Activated CD8-positive, alpha-beta memory T cell treated with anti-CD3 and anti-CD28 coated beads for 4 hours (primary cell): ENCODE measurements at places on chromosomes 6 and 20.

- no peak for DNase-seq
Observed at GRCh38 chr20:37524859-37525708, 2.6 kb downstream of the BLCAP start.

DNA sequence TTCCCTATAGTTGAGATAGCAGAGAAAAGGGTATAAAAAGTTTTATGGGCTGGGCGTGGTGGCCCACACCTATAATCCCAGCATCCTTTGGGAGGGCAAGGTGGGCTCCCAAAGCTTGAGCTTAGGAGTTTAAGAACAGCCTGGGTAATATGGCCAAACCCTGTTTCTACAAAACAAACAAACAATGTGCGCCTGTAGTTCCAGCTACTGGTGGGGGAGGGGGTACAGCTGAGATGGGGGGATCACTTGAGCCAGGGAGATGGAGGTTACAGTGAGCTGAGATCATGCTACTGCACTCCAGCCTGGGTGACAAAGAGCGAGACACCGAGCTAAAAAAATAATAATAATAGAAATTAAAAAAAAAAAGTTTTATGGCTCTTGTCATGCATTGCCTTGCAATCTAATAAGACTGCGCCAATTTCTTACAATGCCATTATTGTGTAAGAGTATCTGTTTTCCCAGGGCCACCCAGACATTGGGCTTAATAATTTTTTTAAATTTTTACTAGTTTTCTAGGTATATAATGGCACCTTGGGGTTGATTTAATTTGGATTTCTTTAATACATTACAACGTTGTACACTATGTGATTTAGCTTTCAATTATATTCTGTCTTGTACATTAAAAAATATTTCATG, 3.9 kb downstream of the ACSS2 start:
- no peak for DNase-seq

GRCh38 chr6:83514866-83515466, 2.6 kb downstream of the PRSS35 start:
- DNase-seq, result no peak

GRCh38 chr6:92682516-92683398, 736.6 kb downstream of the EPHA7 start:
- DNase-seq, result no peak

- no peak for DNase-seq
Observed at GRCh38 chr20:45014671-45015415, 48.5 kb downstream of the STK4 start.

- DNase-seq, result no peak
Observed at GRCh38 chr20:56587307-56588041, 41.6 kb upstream of the TFAP2C start.

DNA sequence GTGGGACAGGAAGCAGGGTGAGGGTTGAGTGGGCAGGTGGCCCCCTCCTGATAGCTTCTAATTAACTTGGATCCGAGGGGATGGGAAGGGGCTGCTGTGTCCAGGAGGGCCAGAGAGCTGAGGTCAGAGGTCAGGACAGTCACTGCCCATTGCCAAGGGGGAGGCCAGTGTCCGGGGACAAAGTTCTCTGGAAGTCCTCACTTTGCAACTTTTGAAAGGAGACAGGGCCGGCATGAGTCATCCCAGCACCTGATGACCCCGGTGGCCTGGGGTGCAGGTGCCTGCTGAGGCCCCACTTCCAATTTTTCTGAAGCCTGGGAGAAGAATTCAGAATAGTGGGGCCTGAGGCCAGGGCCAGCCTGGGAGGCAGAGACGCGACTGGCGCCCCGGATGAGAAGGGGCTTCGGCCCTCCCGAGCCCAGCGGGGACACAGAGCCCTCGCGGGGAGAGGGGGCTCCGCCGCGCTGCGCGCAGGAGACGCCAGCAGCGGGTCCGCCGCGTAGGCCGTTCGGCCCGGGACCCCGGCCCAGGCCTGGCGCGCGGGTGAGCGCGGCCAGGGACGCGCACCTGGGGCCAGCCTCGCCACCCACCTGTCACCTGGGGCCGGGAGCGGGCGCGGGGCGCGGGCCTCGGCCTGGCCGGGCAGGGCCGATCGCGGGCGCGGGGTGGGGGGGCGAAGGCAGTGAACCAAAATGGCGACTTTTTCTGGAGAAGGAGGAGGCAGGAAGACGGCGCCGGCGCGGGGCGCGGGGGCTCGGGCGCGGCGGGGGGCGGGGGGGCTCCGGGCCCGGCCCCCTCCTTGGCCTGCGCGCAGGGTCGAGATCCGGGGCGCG, 586 bp downstream of the ZNF512B start:
- no peak for DNase-seq

DNA sequence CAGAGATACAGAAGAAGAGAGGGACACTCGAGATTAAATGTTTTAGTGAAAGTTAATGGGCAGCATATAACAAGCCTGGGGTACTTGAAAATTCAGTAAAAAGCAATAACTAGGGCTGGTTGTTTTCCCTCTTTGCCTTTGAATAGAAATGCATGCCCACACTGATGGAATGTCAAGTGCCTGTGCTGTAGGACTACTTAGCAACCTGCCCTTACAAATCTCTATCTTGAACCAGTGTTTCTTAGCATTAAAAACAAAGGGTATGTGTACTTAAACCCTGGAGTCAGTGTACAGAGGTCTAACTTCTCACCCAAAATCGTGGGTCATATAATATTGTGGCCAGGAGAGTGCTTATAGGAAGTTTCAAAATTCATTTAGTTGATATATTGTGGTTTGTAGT, 37.1 kb downstream of the RNF144B start:
- no peak for DNase-seq

- no peak for DNase-seq
Observed at GRCh38 chr20:51267679-51268078, 244.8 kb upstream of the KCNG1 start.

GRCh38 chr20:50569864-50570836, 60.0 kb downstream of the PTPN1 start:
- no peak for DNase-seq

- no peak for DNase-seq
Observed at GRCh38 chr20:42295592-42295991, 677.4 kb upstream of the CHD6 start.
